ENCODE measurements at places on chromosomes 6 and 20.
A peak's percentile ranks its signal among the peaks of the same experiment; 100 is the strongest.

DNA sequence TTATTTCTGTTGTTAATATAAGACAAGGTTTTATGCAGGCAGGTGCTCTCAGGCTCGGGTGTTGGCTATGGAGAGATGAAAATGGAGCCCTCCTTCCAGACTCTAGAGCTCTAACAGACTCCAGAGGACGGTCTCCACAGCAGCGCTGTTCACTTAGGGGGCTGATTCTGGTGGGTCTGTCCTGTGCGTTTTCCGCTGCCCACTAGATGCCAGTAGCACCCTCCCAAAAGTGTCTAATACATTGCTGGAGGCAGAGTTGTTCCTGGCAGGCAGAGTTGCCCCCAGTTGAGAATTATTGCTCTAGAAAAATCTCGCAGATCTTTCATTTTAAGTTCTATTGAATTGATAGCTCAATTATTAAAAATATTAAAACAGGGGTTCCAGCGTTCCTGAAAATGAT is 109.9 kb downstream of the MAP3K4 start:
- DNase-seq = peak; percentile 19

DNA sequence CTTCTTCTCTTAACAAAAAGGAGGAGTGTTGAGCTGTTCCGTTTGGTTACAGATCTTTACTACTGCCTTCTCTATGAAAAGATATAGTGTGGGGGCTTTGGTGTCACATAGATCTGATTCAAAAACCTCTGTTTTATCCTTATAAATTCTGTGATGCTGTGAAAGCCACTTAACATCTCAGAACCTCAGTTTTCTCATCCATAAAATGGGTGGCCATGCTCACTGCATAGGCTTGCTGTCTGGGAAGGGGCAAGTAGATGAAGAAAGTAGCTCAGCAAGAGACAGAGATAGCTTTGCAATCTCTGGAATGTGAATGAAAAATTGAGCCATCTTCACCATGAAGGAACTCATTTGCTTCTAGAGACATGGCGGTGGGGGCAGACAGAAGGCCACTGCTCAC is 31.6 kb upstream of the RNF24 start:
- no peak for DNase-seq

GRCh38 chr6:53930330-53930729 is 135.5 kb downstream of the LRRC1 start:
- DNase-seq = no peak

GRCh38 chr6:7728855-7729590 is 3.1 kb downstream of the BMP6 start:
- no peak for DNase-seq

DNA sequence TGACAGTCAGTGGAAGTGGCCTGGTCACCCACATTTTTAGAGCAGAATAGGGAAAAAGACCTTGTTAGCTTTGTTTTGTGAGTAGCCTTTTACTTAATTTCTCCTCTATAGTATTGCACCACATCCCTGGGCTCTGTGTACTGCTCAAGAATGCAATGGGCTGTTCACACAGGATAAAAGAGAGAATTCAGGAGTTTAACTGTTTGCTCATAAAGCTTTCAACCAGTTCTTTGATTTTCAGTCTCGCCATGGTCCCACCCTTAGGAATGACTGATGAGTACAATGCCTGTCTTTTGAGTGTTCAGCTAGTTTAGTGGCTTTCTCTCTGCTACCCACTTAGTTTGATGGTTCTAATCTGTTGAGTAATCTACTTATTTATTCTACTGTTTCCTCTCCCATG is 129.7 kb downstream of the PLG start:
- DNase-seq = no peak

DNA sequence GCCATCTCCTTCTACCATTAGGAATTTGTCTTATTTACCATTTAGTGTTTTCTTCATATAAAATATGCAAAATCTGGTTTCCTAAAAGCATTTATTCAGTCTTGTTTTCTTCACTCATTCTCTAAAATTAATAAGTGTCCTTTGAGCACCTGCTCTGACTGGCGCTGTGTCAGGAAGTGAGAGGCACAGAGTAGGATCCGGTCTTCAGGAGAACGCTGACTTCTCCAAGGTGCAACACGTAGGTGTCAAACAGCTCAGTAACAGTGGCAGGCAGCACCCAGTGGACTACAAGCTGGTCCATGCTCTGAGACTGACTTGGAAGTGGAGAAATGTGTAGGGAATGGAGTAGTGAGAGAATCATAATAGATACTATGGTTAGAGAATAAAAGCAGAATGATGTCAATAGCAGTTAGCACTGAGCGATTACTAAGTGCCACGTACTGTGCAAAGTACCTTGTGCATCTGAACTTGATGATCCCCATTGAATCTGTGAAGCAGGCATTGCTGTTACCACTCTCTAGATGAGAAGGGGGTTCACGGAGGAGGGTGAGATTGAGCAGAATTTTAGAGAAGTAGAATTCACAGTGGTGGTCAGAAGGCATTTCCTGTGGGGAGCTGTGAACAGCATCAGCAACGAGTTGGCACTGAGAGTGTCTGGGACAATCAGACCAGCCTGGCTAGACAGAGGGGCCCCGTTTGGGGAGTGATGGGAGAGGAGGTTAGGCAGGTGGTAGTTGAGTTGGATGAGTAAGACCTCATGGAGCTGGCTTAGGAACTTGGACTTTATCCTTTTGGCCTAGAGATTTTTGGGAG is 569.8 kb downstream of the QKI start:
- DNase-seq = peak; percentile 34

DNA sequence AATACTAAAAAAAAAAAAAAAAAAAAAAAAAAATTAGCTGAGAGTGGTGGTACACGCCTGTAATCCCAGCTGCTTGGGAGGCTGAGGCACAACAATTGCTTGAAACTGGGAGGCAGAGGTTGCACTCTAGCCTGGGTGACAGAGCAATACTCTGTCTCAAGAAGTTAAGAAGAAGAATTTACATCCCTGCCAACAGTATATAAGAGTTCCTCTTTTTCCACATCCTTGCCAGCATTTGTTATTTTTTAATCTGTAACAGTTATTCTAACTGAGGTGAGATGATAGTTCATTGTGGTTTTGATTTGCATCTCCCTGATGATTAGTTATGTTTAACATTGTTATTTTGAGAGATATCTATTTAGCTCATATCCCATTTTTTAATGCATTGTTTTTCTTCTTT is 20.3 kb upstream of the DYNLRB1 start:
- peak; percentile 36 for DNase-seq

GRCh38 chr6:125287718-125288117 is 14.0 kb downstream of the HDDC2 start:
- no peak for DNase-seq

DNA sequence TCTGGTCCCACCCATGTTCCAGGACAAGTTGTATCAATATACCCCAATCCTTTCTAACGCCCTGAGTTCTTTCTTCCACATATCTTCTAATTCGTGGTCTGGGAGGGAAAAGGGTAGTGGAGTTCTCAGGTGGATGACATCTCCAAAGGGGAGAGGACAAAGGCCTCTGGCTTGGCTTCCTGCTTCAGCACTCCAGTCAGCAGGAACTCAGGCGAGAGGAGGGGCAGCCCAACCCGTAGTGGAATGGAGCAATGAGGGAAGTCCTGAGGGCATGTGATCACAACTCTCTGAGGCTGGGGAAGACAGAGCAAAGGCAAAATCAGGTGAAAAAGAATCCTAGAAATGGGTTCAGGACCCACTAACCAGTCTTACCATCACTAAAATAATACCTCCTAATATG is 9.6 kb upstream of the NRM start:
- DNase-seq = no peak

DNA sequence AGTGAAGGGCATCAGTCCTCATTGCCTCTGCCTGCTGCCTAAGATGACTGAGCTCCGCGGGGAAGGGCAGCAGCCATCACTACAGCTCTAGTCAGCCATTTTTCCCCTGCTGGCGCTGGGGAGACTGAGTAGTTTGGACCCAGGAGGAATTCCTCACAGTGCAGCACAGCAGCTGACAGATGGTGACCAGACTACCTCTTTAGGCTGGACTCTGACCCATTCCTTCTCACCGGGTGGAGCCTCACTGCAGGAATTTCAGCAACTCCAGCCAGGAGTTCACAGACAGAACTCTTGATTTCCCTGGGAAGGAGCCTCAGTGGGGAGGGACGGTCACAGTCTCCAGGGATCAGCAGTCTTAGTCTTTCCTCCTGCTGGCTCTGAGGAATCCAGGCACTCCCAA is 492.0 kb upstream of the MMS22L start:
- DNase-seq = no peak

GRCh38 chr6:121630716-121631115 is 195.3 kb downstream of the GJA1 start:
- no peak for DNase-seq

DNA sequence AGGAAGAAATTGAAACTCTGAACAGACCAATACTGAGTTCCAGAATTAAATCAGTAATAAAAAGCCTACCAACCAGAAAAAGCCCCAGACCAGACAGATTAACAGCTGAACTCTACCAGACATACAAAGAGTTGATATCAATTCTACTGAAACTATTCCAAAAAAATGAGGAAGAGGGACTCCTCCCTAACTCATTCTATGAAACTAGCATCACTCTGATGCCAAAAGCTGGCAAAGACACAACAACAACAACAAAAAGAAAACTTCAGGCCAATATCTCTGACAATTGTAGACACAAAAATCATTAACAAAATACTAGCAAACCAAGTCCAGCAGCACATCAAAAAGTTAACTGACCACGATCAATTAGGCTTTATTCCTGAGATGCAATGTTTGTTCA is 246.0 kb upstream of the RUNX2 start:
- no peak for DNase-seq

GRCh38 chr6:150200428-150201100 is 57.7 kb downstream of the PPP1R14C start:
- DNase-seq = no peak

GRCh38 chr6:34237722-34238584 is 1.3 kb downstream of the HMGA1 start:
- DNase-seq = peak; percentile 74

DNA sequence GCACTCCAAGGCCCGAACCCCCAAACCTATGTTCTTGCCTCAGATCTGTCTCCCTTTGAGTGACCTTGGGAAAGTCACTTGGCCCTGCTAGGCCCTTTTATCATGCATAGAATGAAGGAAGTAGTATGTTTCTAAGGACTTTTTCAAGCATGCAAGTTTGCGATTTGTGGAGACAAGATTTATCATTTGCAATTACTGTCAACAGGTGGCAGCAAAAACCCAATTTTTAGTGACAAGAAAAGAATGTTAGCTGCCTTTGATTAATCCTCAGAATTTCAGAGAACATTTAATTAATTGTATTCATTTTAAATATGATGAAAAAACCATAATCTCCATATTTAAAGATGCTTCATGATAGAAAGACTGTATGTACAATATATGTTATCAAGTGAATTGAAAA is 28.3 kb upstream of the PREP start:
- DNase-seq = peak; percentile 60

GRCh38 chr20:19628570-19629134 is 129.4 kb upstream of the RIN2 start:
- peak; percentile 70 for DNase-seq

DNA sequence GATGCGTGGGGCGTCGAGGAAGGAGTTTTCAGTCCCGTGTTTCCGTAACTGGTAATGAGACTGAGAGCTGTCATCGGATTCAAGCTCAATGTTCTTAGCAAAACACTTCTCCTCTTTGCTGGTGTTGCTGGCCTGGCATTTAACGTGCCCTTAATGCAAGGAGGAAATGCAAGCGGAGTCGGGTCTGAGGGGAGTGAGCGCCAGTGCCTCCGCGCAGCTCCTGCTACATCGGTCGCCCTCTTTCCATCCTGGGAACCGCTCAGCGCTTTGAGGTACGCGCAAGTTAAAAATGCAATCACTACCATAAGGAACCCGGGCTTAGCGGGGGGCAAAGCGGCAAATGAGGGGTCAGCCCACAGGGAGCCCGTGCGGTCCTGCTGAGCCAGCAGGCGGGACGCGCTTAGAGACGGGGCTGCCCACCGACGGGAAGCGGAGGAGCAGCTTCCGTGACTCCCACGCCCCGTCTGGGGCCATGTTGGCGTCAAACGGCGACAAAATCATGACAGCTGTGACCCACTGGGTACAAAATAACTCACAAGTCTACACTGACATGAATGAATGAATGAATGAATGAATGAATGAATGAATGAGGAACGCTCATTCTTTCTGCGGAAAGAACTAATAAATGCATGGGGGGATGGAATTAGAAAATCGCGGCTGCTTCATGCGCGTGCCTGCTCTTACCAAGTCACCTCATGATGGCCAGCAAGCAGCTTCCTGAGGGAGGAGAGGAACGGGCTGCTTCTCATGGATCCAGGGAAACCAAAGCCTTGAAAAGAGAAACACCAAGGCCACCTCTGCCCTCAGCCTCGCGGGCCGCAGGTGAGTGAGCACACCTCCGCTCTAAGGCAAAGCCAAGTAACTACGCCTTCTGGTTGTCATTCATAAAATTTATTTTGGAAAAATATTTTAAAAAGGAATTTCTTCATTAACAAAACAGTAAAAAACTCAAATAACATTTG is 9.3 kb downstream of the DLL1 start:
- DNase-seq = no peak

GRCh38 chr6:154500769-154501577 is 9.5 kb downstream of the CNKSR3 start:
- no peak for DNase-seq

DNA sequence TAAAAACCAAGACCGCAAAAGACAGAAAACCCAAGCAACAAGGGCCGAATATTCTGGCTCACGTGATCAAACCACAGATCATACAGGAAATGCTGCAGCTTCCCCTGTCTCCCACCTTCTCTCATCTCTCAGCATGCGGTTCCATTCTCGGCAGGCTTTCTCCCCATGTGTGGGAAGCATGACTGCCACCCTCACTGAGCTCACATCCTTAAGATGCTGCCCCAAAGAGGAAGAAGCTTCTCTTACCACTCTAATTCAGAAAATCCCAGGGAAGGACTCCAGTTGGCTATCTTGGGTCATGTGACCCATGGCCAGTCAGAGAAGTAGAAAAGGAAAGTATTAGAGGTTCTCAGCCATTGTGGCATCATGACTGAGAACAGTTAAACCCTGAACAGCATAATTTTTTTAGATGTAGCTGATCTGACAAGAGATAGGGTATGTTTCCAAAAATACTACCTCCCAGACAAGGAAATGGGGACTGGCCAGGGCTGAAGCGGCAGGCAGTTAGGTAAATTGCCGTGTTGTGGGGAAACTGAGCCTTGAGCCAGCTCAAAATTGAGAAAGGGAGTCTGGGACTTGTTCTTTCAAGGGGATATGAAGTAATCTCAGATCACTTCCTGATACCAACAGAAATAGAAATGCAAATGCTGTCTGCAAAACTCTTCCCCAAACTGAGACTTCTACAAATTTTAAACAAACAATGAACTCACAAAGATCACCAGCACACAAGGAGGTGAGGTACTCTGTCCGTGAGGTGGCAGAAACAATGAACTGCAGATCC is 37.1 kb upstream of the GRM4 start:
- peak; percentile 99 for DNase-seq

- no peak for DNase-seq
Observed at GRCh38 chr20:10314198-10314597, 95.6 kb downstream of the SNAP25 start.

- DNase-seq = no peak
Observed at GRCh38 chr6:15131651-15132061, 114.2 kb upstream of the JARID2 start.

DNA sequence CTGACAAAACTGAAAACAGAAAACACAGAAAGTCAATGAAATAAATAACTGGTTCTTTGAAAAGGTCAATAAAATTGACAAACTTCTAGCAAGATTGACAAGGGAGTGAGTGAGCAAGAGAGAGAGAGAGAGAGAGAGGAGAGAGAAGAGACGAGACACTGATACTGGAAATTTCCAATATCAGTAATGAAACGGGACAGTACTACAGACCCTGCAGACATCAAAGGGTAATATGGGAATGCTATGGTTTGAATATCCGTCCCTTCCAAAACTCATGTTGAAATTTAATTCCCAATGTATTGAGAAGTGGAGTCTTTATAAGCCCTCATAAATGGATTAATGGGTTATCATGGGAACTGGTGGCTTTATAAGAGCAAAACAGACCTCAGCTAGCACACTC is 3.8 kb downstream of the TTI1 start:
- no peak for DNase-seq

All from KBM-7 (cell line).